Kidney (tissue), 22 donors: ENCODE measurements at places on chromosomes 12 and 14. TPM values are rescaled to one million over a fixed set of nuclear protein-coding genes. Genes with fewer than 3 reads are reported as not detected.

CIROP gene
- polyA plus RNA-seq = not detected

ANP32D gene
- polyA plus RNA-seq = not detected

DNA sequence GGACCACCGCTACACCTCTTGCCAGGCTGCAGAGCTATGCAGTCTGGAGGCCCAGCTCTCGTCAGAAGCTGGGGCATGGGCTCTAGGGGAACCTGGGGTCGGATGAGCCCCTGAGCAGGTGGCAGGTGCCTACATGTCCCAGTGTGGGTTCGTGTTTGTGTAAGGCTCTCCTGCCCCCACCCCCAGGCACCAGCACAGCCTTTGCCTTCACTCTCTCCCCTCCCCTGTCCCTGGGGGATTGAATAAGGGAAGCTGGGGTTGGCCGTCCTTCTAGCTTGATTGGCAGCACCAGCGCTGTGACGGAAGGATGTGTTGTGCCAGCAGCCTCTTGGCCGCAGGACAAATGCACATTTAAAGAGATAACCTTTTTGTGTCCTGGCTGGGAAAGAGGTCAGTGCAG is 34.8 kb upstream of the TSPAN9 start:
- no peak for DNase-seq

DNA sequence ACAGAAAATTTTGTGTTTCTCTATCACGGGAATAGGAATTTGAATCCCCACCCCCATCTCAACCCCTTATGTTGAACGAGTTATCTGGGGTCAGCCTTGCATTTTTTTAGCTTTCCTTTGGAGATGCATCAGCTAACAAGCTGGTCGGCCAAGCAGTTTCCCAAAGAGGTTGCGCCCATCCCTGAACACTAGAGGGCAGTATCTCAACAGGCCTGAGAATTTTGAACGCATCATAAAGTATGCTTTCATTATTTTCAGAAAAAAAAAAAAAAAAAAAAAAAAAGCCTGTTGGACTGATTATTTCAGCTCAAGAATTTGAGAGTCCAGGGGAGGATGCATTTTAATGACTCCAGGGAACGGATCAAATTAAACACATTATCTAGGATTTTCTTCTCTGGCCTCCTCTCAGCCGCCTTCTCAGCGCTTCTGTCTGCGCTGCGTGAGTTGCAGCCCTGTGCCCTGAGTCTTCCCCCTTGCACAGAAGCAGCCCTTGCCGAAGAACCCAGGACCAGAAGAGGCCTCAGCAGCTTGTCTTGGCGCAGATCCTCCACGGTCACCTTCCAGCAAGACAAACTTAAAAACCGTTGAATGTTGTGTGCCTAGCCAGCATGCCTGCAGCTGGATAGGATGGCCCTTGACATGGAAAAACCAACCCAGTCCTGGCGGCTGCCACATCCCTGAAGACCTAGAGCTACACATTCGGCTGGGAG is 76.6 kb upstream of the GZMB start:
- DNase-seq = peak; percentile 76
